ENCODE measurements at places on chromosomes 6 and 20.

DNA sequence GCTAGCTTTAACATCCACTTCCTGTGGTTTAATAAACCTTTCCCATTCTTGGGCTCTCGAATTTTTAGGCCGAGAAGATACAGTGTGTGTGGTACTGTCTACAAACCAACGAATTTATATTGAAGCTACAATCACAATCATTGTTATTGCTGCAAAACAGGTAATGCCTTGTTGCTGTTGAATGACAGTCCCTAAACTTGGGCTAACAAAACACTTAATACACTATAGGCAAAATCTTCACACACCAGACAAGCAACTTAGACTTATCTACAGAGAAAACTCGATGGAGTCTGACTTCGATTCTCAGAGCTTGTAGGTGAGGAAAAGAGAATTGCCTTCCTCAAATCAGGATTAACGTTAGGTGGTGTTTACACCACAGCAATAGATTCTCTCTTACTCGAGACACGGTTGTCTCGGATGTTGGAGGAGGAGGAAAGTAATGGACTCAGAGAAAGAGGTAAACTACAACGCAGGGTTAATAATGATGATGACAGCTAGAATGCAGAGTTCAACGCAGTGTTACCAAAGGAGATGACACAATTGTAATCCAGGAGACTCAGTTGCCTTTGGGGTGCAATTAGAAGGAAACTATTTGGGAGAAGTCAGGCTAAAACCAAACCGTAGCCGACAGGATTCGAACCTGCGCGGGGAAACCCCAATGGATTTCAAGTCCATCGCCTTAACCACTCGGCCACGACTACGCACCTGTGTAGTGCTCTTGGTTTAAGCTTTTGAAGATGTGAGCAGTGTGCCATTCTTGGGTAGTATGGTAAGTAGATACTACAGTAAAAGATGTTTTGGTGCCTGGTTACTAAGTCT, 32.5 kb upstream of the ZNF184 start:
- H3K27me3 ChIP-seq: no peaks in the 10 kb centered on the region
- no peak overlapping the region for H3K4me3 ChIP-seq
- H3K4me1 ChIP-seq: no peaks in the 10 kb centered on the region
- H3K27ac ChIP-seq: no peak overlapping the region
- H3K36me3 ChIP-seq: no peaks in the 10 kb centered on the region
- DNase-seq: peak; percentile 97

GRCh38 chr6:53861518-53861917, 66.7 kb downstream of the LRRC1 start:
- no peak overlapping the region for H3K4me3 ChIP-seq
- DNase-seq: no peak
- peaks cover 4% of the 10 kb centered on the region for H3K4me1 ChIP-seq
- H3K27ac ChIP-seq: no peak overlapping the region
- no peaks in the 10 kb centered on the region for H3K36me3 ChIP-seq

DNA sequence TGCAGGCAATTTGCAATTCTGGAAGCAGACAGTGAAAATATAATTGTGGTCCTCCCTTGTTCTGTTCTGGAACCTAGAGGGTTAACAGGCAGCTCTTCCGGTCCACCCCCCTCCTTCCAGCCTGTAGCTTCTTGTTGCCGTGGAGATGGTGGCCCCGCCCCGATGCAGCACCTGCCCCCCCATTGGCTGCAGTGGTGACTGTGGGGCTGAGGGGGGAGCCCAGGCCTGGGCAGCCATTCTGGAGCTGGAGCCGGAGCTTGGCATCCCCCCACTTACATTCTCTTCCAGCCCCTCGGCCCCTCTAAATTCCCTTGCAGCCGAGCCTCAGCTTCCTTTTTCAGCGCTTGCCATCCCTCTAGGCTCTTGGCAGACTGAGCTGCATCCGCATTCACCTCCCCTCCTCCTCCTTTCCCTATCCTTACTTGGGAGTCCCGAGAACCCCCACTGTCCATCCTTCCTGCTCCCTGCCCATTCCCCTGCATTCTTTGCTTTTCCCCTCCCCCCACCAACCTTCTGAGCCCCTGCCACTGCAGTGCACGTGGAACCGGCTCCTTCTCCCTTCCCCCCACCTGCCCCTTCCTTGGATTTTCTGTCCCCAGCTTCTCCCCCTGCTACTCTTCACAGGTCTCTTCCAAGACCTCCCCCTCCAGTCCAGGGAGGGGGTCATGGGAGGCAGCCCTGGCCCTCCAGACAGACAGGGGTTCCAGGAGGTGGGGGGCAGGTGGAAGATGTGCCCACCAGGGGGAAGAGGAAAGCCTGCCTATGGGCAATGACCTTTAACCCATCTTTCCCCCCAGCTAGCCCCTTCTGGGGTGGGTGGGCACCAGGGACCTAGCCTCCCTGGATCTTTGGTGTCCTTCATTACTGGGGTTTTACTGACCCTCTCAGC, 11.4 kb downstream of the SYNGAP1 start:
- peaks cover 43% of the 10 kb centered on the region for H3K4me1 ChIP-seq
- peaks cover 13% of the 10 kb centered on the region for H3K36me3 ChIP-seq
- H3K4me3 ChIP-seq: peak overlapping the region; percentile 58
- no peaks in the 10 kb centered on the region for H3K27me3 ChIP-seq
- peak; percentile 93 for DNase-seq
- peak overlapping the region; percentile 98 for H3K27ac ChIP-seq

DNA sequence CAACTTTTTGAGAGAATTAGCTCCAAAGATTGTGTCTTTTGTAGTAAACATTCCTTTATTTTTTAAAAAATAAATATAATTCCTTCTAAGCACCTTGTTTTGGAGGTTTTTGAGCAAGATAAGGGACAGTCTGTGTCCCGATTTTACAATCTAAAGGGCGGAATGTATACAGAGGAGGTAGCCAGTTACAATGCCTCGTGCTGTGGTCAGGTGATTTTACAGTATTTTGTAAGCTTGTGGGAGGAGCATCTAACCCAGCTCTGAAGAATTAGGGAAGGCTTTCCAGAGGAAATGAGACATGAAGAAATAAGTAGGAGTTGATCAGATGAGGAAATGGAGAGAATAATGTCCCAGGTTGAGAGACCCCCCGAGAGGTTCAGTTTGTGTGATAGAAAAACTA, 1.3 kb downstream of the HINT3 start:
- peak overlapping the region; percentile 94 for H3K4me3 ChIP-seq
- peaks cover under 1% of the 10 kb centered on the region for H3K4me1 ChIP-seq
- H3K27me3 ChIP-seq: no peaks in the 10 kb centered on the region
- DNase-seq: no peak
- no peak overlapping the region for H3K27ac ChIP-seq

GRCh38 chr20:46826343-46826984, 68.2 kb upstream of the EYA2 start:
- H3K27ac ChIP-seq: no peak overlapping the region
- no peak overlapping the region for H3K4me3 ChIP-seq
- H3K4me1 ChIP-seq: no peaks in the 10 kb centered on the region
- H3K36me3 ChIP-seq: no peaks in the 10 kb centered on the region
- no peak for DNase-seq
- no peaks in the 10 kb centered on the region for H3K27me3 ChIP-seq

DNA sequence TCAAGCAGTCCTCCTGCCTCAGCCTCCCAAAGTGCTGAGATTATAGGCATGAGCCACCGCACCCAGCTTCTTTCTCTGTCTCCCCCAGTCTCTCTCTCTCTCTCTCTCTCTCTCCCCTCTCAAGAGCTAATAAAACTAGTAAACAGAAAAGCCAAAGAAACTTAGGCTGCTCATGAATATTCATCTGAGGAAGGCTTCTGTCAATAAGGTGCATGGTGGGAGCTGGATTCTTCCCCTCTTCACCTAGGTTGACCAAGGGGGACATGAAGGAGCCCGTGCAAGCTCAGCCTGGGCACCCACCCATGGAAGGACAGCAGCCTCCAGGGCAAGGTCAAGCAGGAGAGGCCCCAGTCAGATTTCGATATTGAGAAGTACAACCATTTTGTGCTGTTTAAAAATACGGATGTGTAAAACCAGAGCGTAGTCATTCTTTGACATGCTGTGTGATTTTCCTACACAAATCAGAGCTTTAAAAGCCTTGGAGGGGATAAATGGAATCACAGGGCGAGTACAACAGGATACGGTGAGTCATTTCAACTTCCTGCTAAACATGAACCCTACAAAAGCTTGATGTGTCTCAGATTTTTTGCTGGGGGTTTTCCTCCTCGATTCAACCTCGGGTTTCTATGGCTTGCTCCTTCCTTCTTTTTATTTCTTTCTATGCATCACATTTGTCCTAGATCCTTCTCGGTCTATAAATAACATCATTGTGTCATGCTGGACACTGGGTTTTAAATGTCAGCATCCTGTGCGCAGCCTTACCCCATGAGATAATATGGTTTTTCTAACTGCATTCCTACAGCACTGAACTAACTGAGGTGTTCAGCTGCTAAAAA, 368.9 kb upstream of the JARID2 start:
- H3K27me3 ChIP-seq: no peaks in the 10 kb centered on the region
- H3K4me3 ChIP-seq: no peak overlapping the region

DNA sequence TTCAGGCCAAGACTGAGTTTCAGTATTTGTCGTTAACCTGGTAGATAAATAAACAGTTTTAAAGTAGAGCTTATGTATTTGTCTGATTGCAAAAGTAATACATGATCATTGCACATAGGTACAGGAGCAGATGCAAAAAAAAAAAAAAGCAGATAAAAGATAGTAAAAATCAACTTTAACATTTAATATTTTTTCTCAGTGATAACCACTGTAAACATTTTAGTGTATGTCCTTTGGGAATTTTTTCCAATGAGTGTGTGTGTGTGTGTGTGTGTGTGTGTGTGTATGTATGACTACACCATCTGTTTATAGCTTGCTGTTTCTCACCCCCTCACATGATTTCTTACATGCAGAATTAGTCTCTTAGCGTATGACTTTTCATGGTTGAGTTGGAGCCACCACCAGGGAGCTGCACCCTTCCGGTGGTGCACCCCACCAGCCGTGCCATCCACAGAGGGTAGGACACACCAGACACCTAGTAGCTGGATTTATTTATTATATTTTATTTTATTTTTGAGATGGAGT, 26.3 kb downstream of the WRNIP1 start:
- H3K4me3 ChIP-seq: no peak overlapping the region
- H3K36me3 ChIP-seq: no peaks in the 10 kb centered on the region
- H3K4me1 ChIP-seq: no peaks in the 10 kb centered on the region
- no peaks in the 10 kb centered on the region for H3K27me3 ChIP-seq
- DNase-seq: no peak
- H3K27ac ChIP-seq: no peak overlapping the region

DNA sequence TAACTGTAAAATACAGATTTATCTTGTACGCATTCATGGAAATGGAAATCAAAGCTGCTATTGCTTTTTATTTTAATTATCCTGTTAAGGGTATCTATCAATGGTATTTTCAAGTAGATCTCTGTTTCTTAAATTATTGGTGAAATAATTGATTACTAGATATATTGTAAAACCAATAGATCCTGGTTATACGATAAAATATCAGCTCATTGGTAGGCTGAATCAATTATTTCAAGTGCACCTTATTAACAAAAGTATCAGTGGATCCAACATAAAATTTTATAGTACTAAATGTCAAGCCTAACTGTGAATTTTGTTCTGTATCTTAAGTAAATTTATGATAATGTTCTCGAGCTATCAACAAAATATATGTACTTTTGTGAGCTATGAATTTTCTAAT, 21.8 kb downstream of the PARD6B start:
- no peaks in the 10 kb centered on the region for H3K4me1 ChIP-seq
- H3K4me3 ChIP-seq: no peak overlapping the region
- H3K27ac ChIP-seq: no peak overlapping the region
- DNase-seq: no peak
- no peaks in the 10 kb centered on the region for H3K27me3 ChIP-seq
- H3K36me3 ChIP-seq: peaks cover 13% of the 10 kb centered on the region

- H3K4me1 ChIP-seq: no peaks in the 10 kb centered on the region
- H3K27me3 ChIP-seq: no peaks in the 10 kb centered on the region
- no peaks in the 10 kb centered on the region for H3K36me3 ChIP-seq
- no peak overlapping the region for H3K4me3 ChIP-seq
- no peak overlapping the region for H3K27ac ChIP-seq
These were observed 10.6 kb upstream of the EFHC1 start for GRCh38 chr6:52409499-52409898.

GRCh38 chr6:142438898-142439297, 137.1 kb downstream of the ADGRG6 start:
- DNase-seq: no peak
- no peaks in the 10 kb centered on the region for H3K27me3 ChIP-seq
- no peak overlapping the region for H3K27ac ChIP-seq
- H3K4me1 ChIP-seq: peaks cover 11% of the 10 kb centered on the region
- no peak overlapping the region for H3K4me3 ChIP-seq
- H3K36me3 ChIP-seq: no peaks in the 10 kb centered on the region

DNA sequence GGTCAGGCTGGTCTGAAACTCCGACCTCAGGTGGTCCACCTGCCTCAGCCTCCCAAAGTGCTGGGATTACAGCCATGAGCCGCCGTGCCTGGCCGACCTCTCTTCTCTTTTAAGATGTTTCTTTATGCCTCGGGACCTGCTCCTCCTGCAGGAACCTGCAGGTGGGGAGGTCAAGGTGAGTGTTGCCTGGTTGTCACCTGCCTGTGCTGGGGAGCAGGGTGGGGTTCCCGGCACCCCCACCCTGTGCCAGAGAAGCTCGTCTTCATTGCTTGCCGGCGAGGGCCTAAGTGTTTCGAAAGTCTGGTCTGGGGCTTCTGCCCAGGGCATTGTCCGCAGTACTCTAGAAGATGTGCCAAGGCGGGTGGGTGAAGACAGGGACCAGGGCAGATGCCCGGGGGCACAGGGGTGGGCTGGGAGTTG, 36.0 kb downstream of the SYNJ2 start:
- no peak for DNase-seq
- no peaks in the 10 kb centered on the region for H3K27me3 ChIP-seq
- no peak overlapping the region for H3K27ac ChIP-seq
- H3K4me3 ChIP-seq: no peak overlapping the region

GRCh38 chr20:8571611-8572010, 439.5 kb downstream of the PLCB1 start:
- H3K4me3 ChIP-seq: no peak overlapping the region
- H3K27ac ChIP-seq: no peak overlapping the region
- H3K4me1 ChIP-seq: no peaks in the 10 kb centered on the region
- H3K27me3 ChIP-seq: no peaks in the 10 kb centered on the region
- H3K36me3 ChIP-seq: no peaks in the 10 kb centered on the region

GRCh38 chr20:2840967-2841531, 504 bp downstream of the VPS16 start:
- H3K4me3 ChIP-seq: peak overlapping the region; percentile 93
- no peak overlapping the region for H3K27ac ChIP-seq
- peaks cover 15% of the 10 kb centered on the region for H3K27me3 ChIP-seq
- no peaks in the 10 kb centered on the region for H3K4me1 ChIP-seq

DNA sequence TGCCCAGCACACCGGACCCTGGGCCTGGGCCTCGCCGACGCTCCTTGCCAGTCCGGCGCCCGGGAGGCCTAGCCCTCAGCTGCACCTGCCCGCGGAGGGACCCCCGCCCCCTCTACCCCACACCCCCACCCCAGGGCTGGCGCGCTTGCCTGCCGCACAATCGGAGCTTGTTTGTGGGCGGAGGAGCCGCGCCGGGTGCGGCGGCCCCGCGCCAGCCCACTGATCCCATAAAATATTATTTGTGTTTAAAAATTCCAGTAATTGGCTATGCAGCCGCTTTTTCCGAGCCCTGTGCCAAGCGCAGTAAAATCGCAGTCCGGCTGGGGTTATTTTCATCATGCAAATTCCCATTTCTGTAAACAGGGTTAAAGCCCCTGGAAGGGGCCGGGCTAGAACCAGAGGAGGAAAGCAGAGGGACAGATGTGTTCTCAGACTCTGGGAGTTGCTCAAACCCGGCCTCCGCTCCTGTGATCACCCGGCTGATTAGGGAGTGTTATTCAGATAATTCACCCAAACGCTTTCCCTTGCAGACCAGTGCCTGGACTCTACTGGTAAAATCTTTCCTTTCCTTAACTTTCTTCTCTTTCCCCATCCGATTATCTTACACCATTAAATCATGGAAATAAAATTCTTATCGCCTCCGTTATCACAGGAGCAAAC, 93.1 kb downstream of the NCR2 start:
- H3K27ac ChIP-seq: no peak overlapping the region
- peaks cover 10% of the 10 kb centered on the region for H3K4me1 ChIP-seq
- DNase-seq: no peak
- H3K27me3 ChIP-seq: peaks cover 21% of the 10 kb centered on the region

Measured in H1 (cell line).